ENCODE measurements at places on chromosomes 6 and 20.

DNA sequence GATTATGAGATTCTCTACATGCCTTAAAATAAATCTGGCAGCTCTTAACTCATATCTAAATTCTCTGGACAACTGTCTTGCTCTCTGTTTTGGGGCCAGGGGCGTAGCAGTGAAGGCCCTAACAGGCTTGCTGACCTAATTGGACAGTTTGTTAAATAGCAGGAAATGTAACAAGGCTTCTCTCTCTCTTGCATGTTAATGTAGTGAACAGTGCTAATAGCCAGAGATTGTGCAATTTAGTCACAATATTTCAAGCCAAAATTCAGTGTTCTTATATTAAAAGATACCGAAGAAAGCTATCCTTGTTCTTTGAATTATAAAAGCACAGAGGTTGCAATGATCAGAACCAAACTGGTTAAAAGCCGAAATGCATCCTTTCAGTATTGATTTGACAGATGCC, 3.0 kb downstream of the PPP1R3D start:
- no peak for DNase-seq

DNA sequence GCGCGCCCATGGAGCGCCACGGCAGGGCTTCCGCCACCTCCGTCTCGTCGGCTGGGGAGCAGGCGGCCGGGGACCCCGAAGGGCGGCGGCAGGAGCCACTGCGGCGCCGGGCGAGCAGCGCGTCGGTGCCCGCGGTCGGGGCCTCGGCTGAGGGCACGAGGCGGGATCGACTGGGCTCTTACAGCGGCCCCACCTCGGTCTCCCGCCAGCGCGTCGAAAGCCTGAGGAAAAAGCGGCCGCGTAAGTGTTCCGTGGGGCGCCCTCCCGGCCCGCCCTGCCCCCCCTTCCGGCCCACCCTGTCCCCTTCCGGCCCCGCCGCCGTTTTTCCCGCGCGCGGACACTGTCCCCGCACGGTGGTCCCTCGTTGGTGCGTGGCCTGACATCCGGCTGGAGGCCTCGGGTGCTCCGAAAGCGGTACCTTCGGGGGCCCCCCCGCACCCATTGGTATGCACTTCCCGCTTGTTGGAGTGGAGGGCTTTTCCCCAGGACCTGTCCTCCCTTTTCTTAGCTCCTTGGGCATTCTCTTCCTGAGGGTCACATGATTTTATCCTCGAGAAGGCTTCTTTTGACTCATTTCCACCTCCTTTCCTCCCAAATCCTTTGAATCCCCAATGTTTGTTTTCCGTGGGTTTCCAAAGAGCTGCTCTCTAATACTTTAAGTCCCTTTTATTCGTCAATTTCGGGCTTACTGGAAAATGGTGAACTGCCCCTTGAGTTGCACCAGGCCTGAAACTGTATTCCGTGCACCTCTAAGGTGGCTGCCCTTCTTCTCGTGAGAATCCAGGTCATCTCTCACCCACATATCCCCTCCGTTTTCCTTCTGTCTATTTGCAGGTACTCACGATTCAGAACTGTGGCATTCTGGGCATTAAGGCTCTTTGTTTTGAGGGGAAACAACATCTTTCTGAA, 556 bp downstream of the PANK2 start:
- no peak for DNase-seq

- DNase-seq, result no peak
Observed at GRCh38 chr6:120966321-120966720, 368.0 kb downstream of the TBC1D32 start.

DNA sequence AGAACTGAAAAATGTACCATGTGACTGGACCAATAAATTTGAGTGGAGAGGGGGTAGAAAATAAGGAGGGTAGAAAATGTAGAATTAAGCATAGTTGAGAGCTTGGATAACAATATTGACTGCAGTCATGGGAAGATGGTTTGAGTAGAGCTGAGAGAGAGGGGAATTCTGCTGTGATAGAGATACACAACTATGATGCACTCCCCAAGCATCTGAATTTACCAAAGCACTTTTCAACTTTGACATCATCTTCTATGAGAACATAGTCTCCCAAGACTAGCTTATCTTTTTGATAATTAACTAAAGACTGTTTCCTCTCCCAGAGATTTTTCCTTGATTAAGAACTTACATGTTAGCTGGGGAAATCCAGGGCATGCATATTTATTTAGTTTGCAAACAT, 103.1 kb downstream of the TNFRSF21 start:
- DNase-seq, result no peak

DNA sequence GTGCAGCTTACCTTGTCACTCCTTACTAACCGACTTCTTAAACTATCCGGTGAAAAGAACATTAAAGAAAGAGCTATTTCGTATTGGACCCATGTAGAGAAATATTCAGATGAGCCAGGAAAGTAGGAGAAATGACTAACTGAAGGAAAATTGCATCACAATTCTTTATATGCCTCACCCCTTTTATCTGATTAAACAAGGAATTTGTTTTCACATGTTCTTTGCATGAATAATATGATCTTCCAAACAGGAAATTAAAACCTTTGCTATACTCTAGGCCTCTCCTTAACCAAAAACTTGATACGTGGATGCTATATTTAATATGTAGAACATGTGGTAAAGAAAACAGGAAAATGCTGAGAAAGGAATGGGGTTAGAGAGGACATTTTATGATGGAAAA, 41.9 kb upstream of the LRRC1 start:
- no peak for DNase-seq

- DNase-seq, result no peak
Observed at GRCh38 chr6:170227521-170227983, 63.3 kb downstream of the DLL1 start.

DNA sequence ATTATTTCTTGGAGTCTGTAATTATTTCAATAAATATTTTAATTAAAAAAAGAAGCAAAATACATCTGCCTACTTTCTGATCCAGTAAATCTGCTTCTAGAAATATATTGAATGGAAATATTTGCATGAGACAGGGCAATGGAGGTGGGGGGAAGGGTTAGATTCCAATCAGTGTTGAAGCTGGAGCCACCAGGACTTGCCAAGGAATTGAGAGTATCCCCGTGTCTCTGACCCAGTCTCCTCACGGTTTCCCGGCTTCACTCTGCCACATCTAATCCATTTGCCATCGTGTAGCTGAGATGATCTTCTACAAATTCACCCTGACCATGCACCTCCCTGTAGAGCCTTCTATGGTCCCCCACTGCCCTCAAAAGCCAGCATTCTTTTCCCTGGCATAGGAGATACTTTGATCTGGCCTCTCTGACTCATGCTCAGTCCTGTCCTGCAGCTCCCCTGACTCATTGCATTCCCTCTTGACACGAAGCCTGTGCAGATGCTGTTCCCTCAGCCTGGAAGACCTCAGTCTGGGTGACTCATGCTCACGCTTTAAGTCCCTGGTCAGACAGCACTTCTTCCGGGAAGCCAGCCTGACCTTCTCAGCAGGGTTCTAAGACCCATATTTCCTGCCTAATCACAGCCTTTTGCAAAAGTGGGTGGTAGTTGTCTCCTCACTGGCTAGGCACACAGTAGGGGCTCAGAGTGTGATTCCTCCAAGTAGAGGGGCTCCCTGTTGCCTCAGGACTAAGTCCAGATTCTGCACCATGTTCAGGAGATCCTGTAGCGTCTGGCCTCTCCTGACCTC, 23.0 kb upstream of the FKBP1A start:
- DNase-seq, result no peak

GRCh38 chr6:150063640-150064039, 5.3 kb downstream of the ULBP3 start:
- DNase-seq, result no peak

GRCh38 chr6:41548841-41549642, 2.9 kb downstream of the FOXP4 start:
- DNase-seq, result no peak

- no peak for DNase-seq
Observed at GRCh38 chr6:42727627-42728026, 5.2 kb upstream of the PRPH2 start.

DNA sequence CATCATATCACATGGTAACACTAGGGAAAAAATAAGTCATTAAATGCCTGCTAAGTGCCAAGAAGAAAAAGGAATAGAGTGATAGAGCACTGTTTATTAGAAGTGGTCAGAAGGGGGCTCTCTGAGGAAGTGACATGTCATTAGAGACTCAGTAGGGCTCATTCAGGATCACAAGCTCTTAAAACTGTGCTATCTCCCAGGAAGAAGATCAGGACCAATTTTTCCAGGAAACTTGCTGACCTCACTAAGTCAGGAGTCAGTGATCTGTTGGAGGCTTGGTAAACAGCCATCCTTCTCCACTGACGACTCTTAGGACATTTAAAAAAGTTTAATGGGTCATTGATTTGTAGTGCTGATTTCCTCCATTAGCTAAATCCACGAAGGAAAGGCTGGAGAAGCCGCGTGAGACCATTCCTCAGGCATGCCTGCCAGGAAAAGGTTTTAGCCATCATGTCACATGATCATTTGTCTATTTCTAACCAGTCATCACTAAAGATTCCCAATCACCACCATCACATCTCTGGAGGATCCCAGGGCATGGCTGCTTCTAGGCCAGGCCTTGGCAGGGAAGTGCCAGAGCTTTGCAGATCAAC, 5.9 kb upstream of the PTPN1 start:
- no peak for DNase-seq

GRCh38 chr20:61924211-61924857, 141.3 kb downstream of the TAF4 start:
- no peak for DNase-seq

DNA sequence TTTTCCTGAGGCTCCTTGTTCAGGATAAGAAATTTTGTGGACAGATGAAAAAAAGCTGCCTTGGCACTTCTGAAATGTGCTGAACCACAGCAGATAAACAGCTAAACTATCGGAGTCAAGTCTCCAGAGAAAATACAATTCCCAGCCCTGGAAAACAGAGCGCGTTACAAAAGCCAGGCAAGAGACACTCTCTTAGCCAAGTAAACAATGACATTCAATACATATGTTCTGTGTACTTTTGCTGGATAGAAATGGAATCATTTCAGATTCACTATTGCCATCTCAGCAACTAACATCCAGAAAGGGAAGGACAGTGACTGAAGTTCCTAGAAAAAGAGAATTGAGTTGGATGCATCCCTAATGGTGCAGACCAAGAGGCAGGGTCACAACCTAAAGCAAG, 196.8 kb upstream of the NRSN1 start:
- DNase-seq, result no peak

DNA sequence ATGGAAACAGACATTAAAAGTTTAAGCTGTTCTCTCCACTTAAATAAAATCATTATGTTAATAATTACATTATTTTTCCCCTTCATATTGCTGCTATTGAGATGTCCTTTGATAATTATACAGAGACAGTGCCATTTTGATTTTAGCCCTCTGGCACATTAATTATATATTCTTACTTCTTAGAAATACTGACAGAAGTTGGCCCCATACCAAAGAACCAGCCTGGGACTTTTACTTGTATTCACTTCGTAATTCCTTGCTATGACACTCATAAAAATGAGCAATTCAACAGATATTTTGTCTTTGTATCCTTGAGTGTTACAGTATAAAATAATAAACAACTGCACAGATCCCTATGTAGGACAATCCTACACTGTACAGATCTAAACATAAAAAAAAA, 743.7 kb downstream of the TBC1D32 start:
- DNase-seq, result no peak

DNA sequence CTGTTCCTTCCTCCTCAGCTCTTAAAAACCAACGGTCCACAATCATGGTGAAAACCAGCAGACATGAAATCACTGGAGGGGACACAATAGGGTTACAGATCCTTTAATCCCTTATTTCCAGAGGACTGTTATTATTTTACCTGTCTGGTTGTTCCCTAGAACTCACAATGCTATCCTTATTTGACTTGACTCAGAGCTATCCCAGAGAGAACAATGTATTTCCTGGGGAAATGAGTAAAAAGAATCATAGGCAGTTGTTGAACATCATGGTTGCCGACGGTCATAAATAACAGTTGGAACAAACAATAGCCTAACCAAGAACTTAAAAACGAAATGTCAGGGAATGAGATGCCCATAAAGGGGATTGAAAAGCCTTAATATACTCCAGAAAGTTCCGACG, 9.3 kb downstream of the OR2H1 start:
- DNase-seq, result no peak

GRCh38 chr6:149723771-149724417, 6.0 kb upstream of the LATS1 start:
- DNase-seq, result peak; percentile 11

DNA sequence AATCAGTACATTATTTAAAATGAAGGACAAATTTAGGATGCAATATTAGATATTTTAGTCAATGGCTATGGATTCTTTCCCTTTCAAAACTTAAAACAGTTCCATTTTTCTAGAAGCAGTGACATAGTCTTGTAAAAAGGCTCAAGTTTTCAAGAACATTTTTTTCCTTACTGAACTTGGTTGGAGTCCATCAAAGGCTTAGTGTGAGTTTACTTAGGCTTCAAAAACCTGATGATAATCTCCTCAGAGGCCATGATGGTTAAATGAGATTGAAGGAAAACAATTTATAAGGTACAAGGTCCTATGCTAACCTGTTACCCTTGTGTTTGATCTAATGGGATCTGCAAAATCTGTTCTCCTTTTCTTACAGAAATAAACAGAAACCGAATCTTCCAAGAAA, 531.8 kb downstream of the UTRN start:
- DNase-seq, result no peak

GRCh38 chr20:59933849-59934585, 580 bp upstream of the SYCP2 start:
- peak; percentile 72 for DNase-seq

DNA sequence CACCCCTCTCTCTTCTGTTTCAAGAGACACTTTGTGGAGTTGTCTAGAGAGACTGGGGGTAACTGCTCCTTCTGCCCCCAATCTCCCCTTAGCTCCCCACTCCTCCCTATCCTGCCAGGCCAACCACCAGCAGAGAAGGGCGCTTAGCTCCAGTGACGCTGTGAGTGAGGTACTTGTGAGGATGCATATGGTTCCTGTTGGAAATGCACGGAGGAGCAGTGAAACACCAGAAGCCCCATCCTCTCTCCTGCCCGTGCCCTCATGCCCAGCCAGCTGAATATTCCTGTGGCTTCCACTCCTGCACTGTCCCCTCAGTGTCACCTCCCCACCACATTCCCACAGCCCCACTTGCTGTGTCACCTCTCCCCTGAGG, 11.9 kb downstream of the NT5E start:
- no peak for DNase-seq

DNA sequence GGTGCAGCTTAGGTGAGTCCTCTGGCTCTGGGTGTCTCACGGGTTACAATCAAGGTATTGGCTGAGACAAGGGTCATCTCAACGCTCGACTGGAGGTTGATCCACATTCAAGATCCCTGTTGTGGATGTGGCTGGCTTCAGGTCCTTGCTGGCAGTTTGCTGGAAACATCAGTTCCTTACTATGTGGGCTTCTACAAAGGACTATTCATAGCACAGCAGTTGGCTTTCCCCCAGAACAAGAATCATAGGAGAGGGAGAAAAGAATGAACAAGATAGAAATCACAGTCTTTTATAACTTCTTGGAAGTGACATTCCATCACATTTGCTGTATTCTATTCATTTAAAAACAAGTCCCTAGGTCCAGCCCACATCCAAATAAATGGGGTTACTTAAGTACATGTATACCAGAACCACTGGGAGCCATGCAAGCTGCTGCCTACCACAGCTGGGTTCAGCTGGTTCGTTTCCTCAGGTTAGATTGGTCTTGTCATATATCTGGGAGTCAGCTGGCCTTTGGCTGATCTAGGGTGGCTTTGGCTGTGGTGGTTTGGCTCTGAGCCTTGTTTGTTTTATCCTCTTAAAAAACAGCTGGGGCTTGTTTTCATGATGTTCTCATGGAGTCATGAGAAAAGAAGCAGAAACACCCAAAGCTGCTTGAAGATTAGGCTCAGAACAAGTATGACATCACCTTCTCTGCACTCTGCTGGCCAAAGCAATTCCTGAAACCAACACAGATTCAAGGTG, 433.2 kb upstream of the SPTLC3 start:
- DNase-seq, result no peak

GRCh38 chr6:82022614-82023129, 224.9 kb downstream of the IBTK start:
- DNase-seq, result no peak

Data from activated effector memory CD4-positive, alpha-beta T cell treated with Interleukin-2 at 50 U/mL for 16 hours (primary cell).